ENCODE measurements at places on chromosomes 6 and 20.

DNA sequence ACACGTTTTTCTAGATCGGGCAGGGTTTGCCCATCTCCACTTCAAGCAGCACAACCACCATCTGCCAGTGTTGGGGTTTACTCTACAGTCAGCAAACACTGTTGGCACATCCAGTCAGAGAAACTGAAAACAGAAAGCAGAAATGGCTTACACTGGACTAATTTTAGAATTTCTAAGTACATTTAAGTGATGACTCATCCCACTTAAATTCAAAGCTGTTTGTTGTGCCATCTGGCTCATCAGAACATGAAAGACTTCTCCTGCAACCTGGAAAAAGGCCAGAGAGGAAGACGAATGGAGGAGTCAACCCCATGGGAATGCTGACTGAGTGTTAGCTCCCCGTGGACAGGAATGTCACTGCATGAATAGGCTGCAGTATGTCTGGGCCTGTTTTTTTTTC, 21.8 kb downstream of the FAM209B start:
- DNase-seq: peak; percentile 64

GRCh38 chr6:139863346-139863745, 488.9 kb upstream of the CITED2 start:
- no peak for DNase-seq

DNA sequence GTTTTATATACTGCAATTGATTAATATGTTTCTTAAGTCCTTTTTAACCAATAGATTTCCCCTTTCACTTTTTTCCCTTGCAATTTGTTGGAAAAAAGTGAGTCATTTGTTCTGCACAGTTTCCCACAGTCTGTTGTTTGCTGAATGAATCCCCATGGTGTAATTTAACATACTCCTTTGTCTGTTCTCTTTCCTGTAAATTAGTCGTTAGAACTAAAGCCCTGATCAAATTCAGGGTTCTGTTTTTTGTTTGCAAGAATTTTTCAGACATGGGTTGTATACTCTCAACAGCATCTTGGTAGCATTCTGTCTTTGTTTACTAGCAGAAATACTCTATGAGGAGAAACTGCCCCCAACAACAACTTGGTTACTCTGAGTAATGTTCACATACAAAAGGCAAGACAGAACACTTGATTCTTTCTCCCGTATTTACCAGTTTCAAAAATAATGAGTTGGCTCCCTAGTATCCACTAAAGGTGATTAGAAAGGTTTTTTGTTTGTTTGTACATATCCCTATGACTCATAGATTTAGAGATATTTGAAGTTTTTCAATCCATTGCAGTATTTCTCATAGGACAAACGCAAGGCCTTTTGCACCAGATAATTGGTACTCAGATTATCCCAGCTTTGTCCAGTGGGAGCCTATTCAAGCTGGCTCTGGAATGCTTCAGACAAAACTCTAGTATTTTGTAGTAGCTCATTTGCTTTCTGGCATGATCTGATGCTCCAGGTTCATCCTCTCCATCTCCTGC, 16.5 kb downstream of the BLOC1S5 start:
- no peak for DNase-seq

GRCh38 chr6:11292594-11293236, 60.2 kb upstream of the NEDD9 start:
- peak; percentile 5 for DNase-seq

- no peak for DNase-seq
Measured at GRCh38 chr6:48541649-48542048, 430.7 kb upstream of the PTCHD4 start.

GRCh38 chr6:112330071-112330878, 16.9 kb upstream of the RFPL4B start:
- DNase-seq: peak; percentile 3

DNA sequence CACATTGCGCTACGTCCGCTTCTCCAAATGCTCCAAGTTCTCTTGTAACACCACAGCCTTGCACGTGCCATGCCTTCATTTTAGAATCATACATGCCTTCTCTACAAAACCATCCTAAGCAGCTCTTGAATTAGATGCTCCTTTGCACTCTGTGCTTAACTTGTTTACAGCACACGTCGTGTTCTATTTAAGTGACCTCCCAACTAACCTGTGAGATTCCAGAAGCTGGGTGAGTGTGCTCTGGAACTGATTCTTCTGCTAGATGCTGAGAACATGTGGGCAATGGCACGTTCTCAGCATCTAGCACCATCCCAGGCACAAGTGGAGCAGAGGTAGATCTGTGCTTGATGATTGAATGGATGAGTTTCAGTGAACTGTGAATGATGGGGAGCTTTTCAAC, 100.0 kb upstream of the NEDD9 start:
- DNase-seq: no peak

DNA sequence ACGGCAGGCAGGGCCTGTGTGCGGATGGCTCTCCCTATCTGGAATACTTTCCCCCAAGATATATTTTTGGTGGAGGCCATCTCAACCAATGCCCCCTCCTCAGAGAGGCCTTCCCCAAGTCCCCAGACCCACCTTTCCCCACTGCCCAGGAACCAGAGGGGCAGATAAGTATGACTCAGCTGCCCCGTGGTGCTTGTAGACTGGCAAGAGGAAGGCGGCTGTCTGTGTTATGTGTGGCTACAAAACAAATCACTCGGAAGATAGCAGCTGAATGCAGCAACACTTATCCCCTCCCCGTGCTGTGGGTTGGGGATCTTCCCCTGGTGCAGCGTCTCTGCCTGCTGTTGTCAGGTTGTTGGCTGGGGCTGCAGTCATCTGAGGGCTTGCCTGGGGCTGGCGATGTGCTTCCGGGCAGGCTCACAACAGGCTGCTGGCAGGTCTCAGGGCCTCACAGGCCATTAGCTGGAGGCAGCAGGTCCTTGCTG, 7.1 kb downstream of the NPEPL1 start:
- no peak for DNase-seq

- peak; percentile 93 for DNase-seq
Measured at GRCh38 chr6:44000164-44000842, 126.9 kb downstream of the MRPL14 start.

DNA sequence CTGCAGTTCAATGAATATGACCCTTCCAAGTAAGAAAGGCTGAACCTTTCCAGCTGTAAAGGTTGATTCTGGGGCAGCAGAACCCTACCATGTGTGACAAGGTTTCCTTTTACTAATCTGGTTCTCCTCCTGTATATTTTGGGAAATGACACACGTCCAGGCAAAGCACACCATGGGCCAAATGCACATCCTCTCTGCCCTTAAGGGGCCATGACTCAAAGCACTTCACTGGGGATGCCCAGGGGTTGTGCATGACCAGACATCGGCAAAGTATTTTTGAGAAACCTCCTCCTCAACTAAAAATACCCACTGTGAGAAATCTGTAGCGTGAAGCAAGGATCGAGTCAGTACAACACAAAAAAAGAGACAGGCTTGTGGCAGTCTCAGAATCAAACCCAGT, 174.7 kb downstream of the BACH2 start:
- DNase-seq: no peak

DNA sequence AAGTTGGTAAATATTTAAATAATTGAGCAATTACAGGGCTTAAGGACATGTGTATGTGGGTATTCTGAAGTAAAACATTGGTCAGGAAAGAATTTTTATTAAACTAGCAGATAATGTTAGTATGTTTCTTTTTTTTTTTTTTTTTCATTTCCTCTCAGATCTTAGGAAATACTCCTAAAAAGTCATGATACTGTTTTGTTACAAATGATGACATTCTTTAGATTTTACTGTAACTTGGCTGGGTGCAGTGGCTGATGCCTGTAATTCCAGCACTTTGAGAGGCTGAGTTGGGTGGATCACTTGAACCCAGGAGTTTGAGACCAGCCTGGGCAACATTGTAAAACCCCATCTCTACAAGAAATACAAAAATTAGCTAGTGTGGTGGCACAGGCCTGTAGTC, 41.5 kb downstream of the CDC40 start:
- no peak for DNase-seq

- no peak for DNase-seq
Measured at GRCh38 chr6:142260748-142261147, 41.1 kb upstream of the ADGRG6 start.

- no peak for DNase-seq
Measured at GRCh38 chr6:135402311-135402710, 95.2 kb downstream of the AHI1 start.

DNA sequence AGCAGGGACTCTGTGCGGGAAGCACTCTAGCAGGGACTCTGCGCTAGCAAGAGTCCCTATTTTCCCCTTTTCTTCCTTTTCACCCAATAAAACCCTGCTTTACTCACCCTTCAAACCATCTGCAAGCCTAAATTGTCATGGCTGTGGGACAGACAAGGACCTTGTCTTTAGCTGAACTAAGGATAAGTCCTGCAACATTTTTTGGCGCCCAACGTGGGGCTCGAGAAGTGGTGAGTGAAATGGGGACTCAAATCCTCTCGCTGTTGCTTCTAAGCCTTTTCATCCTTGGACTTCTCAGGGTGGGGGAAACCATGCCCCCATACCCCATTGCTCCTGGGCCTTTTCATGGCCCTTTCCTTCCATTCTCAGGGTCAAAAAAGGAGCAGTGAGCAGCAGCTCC, 46.4 kb downstream of the IMPG1 start:
- peak; percentile 13 for DNase-seq

GRCh38 chr20:59784365-59784764, 149.1 kb downstream of the SYCP2 start:
- no peak for DNase-seq

- no peak for DNase-seq
Measured at GRCh38 chr6:20892365-20892764, 358.1 kb downstream of the CDKAL1 start.

- no peak for DNase-seq
Measured at GRCh38 chr6:113505084-113505699, 352.0 kb upstream of the MARCKS start.

- DNase-seq: peak; percentile 27
Measured at GRCh38 chr6:53369876-53370515, 21.2 kb upstream of the ELOVL5 start.

DNA sequence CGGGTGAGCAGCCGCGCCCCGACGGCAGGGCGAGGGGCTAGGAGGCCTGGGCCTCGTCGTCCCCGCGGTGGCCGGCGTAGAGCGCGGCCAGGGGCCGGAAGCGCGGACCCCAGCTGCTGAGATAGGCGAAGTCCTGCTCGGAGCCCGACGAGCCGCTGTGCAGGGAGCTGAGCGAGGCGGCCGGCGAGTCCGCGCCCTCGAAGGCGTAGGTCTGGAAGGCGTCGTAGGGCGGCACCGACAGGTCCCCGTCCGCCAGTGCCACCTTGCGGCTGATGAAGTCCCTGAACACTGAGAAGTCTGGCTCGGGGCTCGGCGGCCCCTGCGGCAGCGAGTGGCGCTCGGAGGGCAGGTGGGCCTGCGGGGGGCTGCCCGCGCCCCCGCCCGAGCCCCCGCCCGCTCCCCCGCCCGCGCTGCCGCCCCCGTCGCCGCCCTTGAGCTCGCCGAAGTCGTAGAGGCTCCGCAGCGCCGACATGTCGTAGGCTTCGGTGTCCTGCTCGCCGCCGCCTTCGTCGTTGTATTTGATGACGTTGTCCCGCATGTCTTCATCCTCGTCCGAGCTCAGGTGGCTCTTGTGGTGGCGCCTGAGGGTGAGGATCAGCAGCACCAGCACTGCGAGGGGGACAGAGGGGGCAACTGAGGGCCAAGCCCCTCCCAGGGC, 56.5 kb downstream of the CD40 start:
- peak; percentile 88 for DNase-seq

DNA sequence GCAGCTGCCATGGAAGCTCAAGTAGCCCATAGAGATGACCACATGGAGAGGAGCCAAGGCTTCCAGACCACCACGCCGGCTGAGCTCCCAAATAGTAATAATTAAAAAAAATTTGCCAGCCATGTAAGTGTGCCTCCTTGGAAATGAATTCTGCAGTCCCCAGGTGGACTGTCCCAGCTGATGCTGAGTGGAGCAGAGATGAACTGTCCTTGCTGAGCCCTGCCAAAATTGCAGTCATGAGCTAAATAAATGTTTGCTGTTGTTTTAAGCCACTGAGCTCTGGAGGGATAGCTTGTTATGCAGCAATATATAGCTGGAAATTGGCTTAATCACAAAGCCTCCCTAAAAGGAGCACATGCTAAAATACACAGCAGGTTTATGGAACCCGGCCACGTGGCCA, 55.6 kb upstream of the SNRPB2 start:
- DNase-seq: no peak

DNA sequence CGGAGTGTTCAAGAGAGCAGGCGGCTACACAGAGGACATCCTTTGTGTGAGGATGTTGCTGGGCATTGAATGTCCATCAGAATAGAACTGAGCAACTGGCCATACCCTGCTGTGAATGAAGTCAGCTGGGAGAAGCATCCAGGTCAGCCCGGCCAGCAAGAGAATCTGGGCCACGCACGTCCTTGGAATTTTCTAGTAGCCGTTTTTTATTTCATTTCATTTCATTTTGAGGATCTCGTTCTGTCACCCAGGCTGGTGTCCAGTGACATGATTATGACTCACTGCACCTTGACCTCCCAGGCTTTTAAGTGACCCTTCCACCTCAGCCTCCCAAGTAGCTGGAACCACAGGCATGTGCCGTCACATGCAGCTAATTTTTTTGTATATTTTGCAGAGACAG, 97.9 kb downstream of the SSR1 start:
- no peak for DNase-seq

- DNase-seq: no peak
Measured at GRCh38 chr6:139736325-139736906, 362.0 kb upstream of the CITED2 start.

- peak; percentile 20 for DNase-seq
Measured at GRCh38 chr6:42727087-42727611, 4.8 kb upstream of the PRPH2 start.

GRCh38 chr6:118660218-118660569, 8.8 kb upstream of the CEP85L start:
- DNase-seq: peak; percentile 88

DNA sequence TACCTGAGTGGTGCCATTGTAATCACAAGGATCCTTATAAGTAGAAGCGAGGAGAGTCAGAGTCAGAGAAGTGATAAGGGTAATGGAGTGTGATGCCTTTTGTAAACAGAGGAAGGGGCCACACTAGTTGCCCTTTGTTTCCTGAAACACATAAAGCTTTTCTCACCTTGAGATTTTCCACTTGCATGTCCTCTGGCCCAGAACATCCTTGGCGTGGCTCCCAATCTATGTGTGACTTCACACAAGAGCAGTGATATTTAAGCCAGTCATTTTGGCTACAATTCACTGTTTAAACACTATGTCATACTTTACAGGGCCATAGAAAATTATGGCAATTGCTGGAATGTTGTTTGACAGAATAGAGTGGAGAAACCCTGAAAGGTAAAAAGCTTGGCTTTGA, 121.2 kb upstream of the BTN3A2 start:
- DNase-seq: no peak

DNA sequence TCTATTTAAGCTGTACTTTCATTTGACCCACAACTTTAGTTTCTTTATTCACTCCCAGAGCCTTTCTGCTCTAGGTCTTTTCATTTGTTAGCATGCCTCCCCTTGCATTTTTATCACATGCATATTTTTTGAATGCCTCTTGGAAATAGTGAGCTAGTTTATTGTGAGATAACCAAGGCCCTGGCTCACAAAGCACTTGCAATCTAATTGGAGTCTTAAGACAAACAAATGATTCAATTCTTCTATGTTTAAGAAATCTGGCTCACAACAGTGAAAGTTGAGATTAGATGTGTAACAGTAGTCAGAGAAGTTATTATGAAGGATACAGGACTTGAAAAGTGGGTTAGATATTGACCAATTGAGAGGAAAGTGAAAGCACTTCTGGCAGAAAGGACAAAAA, 173.4 kb downstream of the MOXD1 start:
- DNase-seq: no peak

GRCh38 chr6:127904160-127904559, 3.3 kb upstream of the THEMIS start:
- no peak for DNase-seq

GRCh38 chr6:130152908-130153510, 69.7 kb downstream of the SAMD3 start:
- no peak for DNase-seq

- DNase-seq: no peak
Measured at GRCh38 chr6:7136859-7137334, 29.1 kb downstream of the RREB1 start.
